ENCODE measurements at places on chromosomes 16 and 17.

DNA sequence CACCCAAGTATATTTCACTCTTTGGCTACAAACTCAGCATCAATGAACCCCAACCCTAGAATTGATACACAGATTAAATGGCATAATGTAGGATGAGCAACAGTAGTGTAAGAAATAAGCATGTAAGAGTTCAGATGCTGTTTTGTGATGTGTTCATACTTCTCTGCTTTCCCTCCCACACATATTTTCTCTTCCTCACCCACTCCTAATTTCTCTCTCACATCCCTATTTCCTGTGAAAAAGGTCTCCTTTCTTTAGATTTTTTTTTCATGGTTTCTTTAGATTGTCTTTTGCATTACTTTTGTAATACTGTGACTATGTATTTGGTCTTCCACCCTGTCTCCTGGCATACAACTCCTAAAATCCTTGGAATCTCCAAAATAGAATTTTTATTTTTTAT, 21.7 kb downstream of the CREBBP start:
- no peak for DNase-seq

GRCh38 chr17:35257208-35257659, 14.4 kb downstream of the SLFN5 start:
- DNase-seq = no peak

GRCh38 chr16:57507136-57508034, 21.1 kb upstream of the DOK4 start:
- peak; percentile 92 for DNase-seq

- DNase-seq = no peak
Observed at GRCh38 chr17:45172541-45173286, 11.0 kb downstream of the HEXIM2 start.

- DNase-seq = peak; percentile 94
Observed at GRCh38 chr16:72848759-72849664, 198.9 kb downstream of the ZFHX3 start.

- no peak for DNase-seq
Observed at GRCh38 chr16:76676356-76676755, 399.2 kb downstream of the CNTNAP4 start.

- no peak for DNase-seq
Observed at GRCh38 chr16:55437625-55438024, 41.4 kb upstream of the MMP2 start.

GRCh38 chr17:12911239-12911638, 106.6 kb downstream of the ELAC2 start:
- DNase-seq = no peak

DNA sequence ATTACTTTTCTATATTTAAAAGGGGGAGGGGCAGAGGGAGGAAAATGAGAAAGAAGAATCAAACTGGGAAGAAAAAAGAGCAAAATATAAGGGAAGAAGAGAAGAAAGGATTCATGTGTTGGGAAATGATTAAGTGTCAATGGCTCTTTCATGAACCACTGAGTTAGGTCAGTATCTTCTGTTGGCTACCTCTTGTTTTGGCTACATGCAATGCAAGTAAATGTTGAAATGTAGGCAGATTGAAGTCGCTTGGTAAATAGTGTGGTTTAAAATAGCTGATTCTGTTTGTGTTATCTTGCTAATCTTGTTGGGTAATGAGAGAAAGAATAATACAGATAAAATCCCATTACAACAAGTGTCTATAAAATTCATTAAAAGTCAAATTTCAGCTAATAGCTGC, 27.2 kb downstream of the COX11 start:
- DNase-seq = no peak

Measured in BE2C (cell line).